Stimulated activated CD8-positive, alpha-beta memory T cell treated with anti-CD3 and anti-CD28 coated beads, Interleukin-2, amount 100 ng/mL, for 1 hour (primary cell): ENCODE measurements at places on chromosomes 3 and 15.

DNA sequence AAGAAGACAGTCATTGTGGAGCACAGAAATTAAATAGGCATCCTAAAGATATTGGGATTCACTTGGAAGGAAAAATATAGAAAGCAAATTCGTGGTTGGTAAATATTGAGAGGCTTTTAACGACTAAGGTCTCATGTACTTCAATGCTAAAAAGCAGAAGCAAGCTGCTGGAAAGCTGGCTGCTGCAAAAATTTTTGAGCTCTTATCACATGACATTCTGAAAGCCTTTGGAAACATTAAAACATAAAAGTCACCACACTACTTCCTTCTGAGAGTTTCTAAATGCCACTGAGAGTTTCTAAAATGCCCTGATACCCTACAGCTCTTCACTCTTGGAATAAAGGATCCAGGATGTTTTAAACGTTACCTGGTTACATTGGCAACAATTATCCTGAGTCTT is 39.0 kb upstream of the CBLB start:
- DNase-seq = no peak

GRCh38 chr15:69824075-69824876 is 273.4 kb downstream of the TLE3 start:
- DNase-seq = no peak

- no peak for DNase-seq
Observed at GRCh38 chr3:139519998-139520737, 19.4 kb downstream of the RBP1 start.

DNA sequence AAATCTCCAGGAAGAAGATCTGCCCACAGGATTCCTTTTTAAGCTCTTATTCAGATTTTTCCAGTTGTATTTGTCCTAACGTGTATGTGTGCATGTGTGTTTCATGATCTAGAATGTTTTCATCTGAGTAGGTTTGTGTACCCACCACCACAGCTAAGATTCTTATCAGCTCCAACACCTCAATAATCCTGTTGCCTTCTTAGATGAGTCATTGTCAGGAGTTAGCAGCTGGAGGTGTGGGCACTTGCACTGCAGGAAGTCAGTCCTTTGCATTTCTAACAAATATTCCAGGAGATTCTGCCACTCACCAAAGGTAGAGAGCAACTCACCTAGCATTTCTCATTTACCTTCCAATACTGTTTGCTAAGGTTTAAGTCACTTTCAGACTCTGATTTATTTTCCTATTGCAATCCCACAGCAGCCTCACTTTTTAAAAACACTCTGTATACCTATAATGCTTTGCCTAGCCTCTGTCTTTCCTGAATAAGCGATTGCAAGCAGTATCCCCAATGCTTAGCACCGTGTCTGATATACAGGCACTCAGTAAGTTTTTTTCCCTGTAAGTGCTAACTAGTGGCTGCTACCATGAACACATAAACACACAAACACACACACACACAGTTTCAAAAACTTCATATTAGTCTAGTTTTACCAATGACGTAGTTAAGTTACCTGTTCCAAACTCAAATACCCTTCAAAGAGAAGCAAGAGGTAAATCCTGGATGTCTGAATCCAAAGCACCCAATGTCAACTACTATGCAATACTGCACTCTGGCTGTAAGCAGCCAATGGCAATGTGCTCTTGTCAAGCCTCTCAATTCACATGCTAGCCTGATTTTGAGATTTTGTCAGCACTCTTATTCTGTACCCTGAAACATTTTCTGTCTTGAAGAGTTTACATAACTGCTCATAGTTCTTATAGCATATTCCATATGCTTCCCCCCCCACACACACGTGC is 713.5 kb upstream of the LMCD1 start:
- no peak for DNase-seq

DNA sequence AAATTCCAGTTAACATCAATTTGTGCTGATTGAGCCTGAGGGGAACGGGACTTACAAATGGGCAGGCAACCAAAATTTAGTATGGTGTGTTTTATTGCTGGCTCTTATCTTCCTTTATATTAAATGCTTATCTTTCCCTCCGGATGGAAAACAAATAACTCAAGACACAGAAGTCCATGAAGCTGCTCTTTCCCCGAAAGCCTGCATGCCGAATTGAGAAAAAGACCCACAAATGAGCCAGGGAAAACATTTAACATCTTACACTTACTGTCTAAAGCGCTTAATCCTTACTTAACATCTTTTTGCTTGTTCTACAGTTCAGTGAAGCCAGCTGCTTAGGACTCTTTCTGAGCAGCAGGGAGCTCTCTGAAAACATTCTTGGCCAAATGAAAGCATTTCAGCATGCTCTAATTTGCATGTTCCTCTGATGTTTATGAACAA is 49.5 kb downstream of the HEG1 start:
- no peak for DNase-seq

DNA sequence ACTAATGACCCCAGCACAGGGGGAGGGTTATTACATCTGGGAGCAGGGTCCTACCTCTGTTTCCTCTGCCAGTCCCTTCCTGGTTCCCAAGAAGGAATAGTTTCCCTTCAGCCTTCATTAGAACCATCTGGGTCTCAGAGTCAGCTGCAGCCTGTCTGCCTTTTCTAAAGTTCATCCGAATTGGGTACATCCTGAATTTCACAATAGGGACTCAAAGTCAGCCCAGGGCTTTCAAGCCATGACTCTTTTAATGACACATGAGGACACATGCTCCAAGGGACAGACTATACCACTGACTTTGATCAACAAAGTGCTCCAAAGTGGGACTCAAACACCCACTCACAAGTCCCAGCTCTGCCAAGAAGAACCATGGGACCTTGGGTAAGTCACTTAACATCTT is 12.7 kb upstream of the CRABP1 start:
- no peak for DNase-seq

GRCh38 chr3:44000586-44000985 is 241.1 kb upstream of the TOPAZ1 start:
- DNase-seq = no peak

DNA sequence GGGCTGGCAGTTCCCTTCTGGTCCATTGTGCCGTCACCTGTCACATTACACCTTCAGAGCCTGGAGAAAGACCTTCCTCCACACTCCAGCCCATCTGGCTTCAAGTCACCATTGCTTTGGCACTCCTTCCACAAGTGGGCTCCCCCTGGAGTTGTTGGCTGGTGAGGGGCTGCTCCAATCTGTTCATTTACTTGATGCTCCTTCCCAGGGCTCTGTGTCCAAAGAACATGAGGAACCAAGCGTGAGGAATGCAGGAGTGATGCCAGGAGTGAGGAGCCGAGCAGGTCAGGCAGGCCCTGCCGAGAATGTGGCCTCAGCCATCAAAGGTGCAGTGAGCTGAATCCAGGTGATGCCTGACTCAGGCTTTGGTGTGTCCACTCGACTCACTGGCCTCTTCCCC is 57.2 kb downstream of the OXNAD1 start:
- DNase-seq = no peak

DNA sequence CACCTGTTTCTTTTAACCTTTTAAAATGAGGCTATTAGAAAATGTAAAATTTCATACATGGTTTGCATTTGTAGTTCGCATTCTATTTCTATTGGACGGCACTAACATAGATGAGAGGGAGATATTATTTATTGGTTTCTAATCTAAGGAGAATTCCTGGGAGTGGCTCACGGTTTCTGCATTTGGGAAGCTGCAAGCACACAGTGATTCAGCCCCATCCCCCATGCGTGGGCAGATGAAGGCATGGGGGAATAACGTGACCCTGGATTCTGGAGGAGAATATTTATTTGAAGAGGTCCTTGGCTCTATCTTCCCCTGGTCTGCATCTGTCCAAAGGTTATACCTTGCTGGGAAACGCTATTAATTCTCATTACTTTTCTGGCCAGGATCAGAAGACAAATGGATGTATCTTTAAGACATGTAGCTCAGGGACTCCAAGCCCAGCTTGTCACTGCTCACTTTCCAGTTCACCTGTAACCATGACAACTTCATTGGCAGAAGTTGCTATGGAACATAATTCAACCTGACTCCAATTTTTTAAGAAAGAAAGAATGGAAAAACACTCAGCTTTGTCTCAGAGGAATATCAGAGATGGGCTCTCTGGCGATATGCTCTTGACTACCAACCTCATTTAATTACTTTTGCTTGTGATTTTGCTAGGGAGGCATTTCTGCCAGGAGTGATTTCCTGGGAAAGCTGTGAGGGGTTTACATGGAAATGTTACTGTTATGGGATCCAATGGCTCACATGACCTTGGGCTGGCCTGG is 27.2 kb upstream of the POMGNT2 start:
- DNase-seq = no peak

DNA sequence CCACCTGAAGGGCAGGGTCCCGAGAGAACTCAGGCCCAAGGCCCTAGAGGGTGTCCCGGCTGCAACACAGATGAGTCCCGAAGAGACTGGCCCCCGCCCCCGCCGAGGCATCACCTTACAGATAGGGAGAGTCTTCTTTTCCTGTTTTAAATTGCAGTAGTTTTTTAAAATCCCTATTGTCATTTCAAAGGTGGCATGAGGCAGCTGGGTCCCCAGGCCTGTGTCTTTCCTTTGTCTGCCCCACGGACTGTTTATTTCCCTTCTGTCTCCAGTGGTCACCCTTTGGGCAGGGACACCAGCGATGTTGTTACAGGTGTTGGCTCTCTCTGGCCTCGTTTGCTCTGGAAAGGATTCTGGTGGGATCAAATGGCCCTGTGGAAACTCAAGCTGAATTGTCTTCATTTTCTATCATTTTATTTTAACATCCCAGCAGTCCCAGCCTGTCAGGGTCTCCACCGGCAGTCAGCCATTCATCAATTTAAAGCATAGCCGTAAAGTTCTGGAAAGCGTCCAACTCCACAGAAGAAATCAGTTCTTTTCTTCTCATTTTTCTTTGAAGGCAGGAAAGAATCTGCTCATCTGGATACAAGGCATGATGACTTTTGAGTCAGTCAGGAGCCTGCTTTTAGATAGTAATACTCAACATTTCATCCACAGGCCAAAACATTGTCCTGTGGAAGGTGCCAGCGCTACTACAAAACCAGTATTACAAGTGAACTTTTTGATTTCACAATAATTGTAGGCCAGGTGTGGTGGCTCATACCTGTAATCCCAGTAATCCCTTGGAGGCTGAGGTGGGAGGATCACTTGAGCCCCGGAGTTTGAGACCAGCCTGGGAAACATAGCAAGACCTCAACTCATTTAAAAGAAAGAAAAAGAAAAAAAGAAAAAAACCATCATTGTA is 96.2 kb downstream of the HES1 start:
- no peak for DNase-seq

GRCh38 chr3:49020330-49021212 is 1.4 kb upstream of the NDUFAF3 start:
- no peak for DNase-seq

- no peak for DNase-seq
Observed at GRCh38 chr3:98240131-98240530, 23.9 kb upstream of the OR5H6 start.

GRCh38 chr3:131216330-131216729 is 165.2 kb upstream of the NUDT16 start:
- no peak for DNase-seq

DNA sequence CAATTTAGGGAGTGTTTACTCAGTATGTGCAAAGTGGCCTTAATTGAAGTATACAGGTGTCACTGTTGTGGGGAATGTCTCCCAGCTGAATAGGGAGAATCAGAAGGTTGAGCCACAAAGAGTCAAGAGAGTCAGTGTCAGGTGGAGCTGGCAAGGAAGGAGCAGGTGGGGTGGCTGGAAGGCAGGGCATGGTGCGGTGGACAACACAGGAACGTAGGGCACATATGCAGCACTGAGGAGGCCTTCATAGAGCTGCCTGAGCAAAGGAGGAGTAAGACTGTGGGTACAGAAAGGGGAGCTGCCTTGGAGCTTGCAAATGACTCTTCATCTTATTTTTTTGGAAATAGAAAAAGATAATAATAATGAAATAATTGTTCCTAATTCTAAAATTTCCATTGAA is 20.0 kb downstream of the ARHGEF3 start:
- no peak for DNase-seq

DNA sequence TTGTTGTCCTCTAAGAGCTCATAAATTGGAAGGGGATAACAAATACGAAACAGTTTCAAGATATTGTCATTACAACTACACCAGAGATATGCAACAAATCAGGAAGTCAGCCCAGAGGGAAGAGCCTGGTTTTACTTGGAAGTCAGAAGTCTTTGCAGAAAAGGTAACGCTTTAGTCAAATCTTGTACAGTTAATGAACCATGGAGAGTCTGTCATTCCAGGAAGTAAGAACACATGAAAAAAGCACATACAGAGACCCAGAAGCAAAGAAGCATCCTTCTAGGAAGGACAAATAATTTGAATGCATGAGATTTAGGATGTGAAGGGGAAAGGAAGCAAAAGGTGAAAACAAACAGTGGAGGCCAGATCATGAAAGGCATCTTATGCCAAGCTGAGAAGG is 19.6 kb downstream of the DYNC1LI1 start:
- DNase-seq = no peak

GRCh38 chr3:3646934-3647333 is 152.3 kb upstream of the LRRN1 start:
- no peak for DNase-seq

DNA sequence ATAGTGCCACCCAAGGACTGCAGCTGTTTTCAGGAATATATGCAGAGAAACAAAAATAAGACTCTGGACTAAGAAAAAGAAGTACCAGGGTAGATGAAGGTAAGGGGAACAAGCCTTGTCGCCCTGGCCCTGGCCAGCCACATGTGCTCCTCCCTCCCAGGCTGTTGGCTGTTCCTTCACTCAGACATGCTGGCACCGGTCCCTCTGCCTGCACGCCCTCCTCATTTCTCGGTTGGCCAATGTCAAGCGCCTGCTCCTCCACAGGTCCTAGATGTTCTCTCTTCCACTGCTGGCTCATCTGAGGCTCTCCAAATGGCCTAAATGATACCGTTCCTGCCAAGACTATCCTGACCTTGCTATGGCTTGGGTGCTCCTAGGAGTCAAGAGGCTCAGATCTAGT is 288.4 kb upstream of the LYSMD4 start:
- DNase-seq = no peak

GRCh38 chr3:65876028-65876420 is 162.7 kb downstream of the MAGI1 start:
- DNase-seq = no peak

GRCh38 chr15:84807228-84807627 is 9.9 kb upstream of the ALPK3 start:
- no peak for DNase-seq

DNA sequence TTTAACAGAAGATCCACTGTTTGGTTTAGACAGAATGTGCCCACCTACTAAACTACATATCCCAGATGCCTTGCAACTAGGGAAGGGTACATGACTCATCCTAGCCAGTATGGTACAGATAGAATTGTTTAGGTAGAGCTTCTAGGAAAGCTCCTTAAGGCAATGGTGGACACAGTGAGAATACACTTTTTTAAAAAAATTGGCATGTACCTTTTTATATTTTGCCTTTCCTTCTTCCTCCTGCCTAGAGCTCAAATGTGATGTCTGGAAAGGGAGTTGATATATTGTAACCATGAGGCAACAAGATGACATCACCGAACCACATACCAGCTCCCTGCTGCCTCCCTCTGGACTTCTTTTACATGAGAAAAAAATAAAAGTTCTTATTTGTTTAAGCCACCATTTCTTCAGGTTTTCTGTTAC is 14.4 kb upstream of the C3orf80 start:
- no peak for DNase-seq

GRCh38 chr3:57555306-57555705 is 768 bp upstream of the PDE12 start:
- no peak for DNase-seq

GRCh38 chr3:51621091-51621892 is 49.8 kb upstream of the TEX264 start:
- DNase-seq = no peak
